ENCODE measurements at places on chromosomes 5 and 9.

DNA sequence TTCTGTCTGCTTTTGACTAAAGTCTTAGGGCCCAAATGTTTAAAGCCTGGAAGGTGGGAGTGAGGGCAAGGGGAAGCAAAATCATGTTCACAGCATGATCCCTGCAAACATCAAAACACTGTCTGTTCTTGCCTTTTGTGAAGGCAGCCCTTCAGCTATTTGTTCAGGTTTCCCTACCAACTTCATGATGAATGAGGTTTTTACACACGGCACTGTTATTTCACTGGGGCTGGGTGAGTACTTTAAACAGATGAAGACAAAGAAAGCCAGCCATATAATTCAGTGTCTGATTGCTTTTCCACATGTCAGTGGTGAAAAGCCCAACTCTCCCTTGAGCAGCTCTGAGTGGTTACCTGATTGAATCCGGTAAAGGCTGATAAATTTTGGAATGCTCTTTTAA lies 224.7 kb upstream of the GRAMD2B start:
- peak; percentile 47 for DNase-seq

- no peak for DNase-seq
These were observed 12.0 kb upstream of the SPATA24 start for GRCh38 chr5:139415869-139416268.

GRCh38 chr5:140295414-140295813 lies 7.5 kb downstream of the PFDN1 start:
- DNase-seq, result no peak

GRCh38 chr5:176732306-176732705 lies 78.1 kb upstream of the UNC5A start:
- DNase-seq, result no peak

DNA sequence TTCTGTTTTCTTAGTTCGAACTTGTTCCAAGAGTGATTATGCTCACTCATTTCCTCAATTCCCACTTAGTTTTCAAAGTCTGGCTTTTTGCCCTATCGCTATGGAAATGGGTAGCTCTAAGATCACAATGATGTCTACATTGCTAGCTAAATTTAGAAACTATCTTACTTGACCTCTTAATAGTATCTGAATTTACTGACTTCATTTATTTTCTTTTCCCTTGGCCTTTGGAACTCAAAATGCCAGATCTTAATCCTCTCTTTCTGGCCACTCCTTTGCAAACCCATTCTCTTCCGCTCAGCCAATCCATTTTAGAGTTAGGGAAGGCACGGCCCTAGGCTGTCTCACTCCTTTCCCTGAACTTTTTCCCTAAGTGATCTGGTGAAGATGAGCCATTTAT lies 137.0 kb downstream of the FER start:
- DNase-seq, result no peak

- DNase-seq, result no peak
These were observed 31.5 kb downstream of the SLC25A46 start for GRCh38 chr5:110770286-110770685.
